ENCODE measurements at places on chromosomes 13 and 19.

DNA sequence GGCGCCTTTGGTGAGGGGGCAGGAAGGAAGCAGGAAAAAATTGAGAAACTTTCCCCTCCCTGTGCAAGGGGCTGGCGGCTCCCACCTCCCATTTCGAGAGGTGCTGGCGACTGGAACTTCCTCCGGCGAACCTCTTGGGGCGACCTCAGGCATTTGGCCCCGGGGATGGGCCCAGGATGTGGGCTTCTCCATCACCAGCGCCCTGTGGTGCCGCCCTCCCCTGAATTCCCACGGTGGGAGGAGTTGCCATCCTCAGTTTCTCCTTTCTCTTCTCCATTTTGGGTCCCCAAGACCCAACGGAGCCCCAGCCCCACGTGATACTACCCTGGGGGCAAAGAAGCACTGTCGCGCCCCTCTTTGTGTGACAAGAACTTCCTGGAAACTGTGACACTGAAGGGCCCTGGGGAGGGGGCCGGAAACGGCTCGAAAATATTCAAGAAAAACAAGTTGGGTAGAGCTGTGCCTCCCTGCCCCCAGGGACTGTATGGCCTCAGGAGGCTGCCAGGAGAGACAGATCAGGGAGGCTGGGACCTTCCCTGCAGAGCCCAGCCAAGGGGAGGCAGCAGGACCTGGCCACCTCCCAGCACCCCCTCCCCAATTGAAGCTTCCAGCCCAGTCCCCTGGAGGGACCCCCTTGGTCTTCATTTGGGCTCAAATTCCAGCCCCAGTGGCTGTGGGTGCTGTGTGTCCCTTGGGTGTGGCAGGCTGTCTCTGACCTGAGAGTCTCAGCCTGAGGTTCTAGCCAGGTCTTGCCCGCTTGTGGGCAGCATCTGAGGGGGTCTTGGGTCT, 16.2 kb upstream of the AP1M2 start:
- peak; percentile 46 for DNase-seq

GRCh38 chr13:20923272-20923671, 20.7 kb upstream of the XPO4 start:
- no peak for DNase-seq

GRCh38 chr13:40155201-40155600, 499.7 kb downstream of the COG6 start:
- no peak for DNase-seq

- no peak for DNase-seq
Observed at GRCh38 chr13:78265098-78265497, 338.3 kb downstream of the POU4F1 start.

GRCh38 chr19:54329476-54330165, 9.3 kb downstream of the LILRA4 start:
- DNase-seq = no peak

DNA sequence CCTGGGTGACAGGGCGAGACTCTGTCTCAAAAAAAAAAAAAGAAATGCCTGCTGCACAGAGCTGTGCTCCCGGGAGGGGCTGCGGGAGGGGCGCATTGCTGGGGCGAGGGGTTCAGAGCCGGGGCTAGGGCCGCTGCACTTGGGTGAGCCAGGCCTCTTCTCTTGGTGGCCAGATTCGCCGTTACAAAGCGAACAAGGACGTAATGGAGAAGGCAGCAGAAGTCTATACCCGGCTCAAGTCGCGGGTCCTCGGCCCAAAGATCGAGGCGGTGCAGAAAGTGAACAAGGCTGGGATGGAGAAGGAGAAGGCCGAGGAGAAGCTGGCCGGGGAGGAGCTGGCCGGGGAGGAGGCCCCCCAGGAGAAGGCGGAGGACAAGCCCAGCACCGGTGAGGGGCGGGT, 19.0 kb downstream of the PLIN4 start:
- DNase-seq = no peak

- DNase-seq = no peak
Observed at GRCh38 chr13:33740134-33740538, 77.8 kb upstream of the RFC3 start.

GRCh38 chr13:47433461-47434005, 536.7 kb upstream of the HTR2A start:
- no peak for DNase-seq

- DNase-seq = no peak
Observed at GRCh38 chr13:99722931-99723330, 221.7 kb downstream of the TM9SF2 start.

DNA sequence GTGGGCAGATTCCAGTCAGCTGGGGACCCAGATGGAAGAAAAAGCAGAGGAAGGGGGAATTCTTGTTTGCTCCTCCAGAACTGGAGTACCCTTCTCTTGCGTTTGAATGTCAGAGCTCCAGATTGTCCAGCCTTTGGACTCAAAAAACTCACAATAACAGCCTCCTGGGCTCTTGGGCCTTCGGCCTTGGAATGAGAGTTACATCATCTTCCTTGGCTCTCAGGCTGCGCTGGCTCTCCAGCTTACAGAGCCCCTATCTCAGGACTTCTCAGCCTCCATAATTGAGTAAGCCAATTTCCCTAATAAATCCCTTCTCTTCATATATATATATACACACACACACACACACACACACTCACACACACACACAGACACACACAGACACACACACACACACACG, 1215.7 kb upstream of the SLC10A2 start:
- DNase-seq = no peak

DNA sequence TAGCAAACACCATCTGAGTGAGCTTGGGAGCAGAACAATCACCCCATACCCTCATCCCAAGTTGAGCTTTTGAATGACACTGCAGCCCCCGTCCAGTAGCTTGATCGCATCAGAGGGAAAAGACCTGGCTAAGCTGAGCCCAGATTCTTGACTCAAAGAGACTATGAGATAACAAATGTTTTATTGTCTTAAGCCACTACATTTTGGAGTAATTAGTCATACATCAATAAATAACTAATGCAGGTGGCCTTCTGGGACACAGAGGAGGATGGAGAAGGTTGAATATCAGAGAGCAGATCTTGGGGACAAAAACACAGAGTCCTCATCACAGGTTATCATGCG, 24.6 kb upstream of the IGSF23 start:
- DNase-seq = no peak

GRCh38 chr13:58992478-58993042, 1171.2 kb downstream of the DIAPH3 start:
- DNase-seq = no peak

- no peak for DNase-seq
Observed at GRCh38 chr19:3350014-3350663, 16.2 kb upstream of the NFIC start.

DNA sequence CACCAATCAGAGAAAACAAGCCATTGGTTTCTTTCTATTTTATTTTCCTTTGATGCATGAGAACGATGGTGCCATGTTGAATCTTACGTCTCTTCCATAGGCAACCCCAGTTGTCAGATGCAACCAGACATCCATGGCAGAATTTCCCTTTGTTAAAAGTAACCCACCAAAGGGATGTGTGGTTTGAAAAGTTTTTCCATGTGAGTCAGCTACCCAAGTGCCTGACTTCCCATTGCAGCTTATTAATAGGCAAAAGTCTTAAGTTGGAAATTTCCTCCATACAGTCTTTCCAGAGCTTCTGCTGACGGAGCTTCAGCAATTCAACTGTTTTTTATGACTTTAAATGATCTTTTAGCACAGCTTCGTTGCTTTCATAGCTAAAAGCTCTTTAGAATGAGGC, 73.8 kb upstream of the FAM216B start:
- no peak for DNase-seq

DNA sequence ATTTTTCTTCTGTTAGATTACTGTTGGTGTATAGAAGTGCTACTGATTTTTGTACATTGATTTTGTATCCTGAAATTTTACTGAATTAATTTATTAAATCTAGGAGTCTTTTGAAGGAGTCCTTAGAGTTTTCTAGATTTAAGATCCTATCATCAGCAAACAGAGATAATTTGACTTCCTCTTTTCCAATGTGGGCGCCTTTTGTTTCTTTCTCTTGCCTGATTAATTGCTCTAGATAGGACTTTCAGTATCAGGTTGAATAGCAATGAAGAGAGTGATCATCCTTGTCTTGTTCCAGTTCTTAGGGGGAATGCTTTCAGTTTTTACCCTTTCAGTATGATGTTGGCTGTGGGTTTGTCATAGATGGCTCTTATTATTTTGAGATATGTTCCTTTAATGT, 5.6 kb upstream of the CD33 start:
- DNase-seq = no peak

Data from mesothelial cell of epicardium (in vitro differentiated cells).